Stimulated activated CD4-positive, alpha-beta T cell treated with anti-CD3 and anti-CD28 coated beads, Interleukin-12 subunit alpha, Interleukin-12 subunit beta, amount 100 ng/mL, for 48 hours (primary cell): ENCODE measurements at places on chromosomes 13 and 19.
A peak's percentile ranks its signal among the peaks of the same experiment; 100 is the strongest.

DNA sequence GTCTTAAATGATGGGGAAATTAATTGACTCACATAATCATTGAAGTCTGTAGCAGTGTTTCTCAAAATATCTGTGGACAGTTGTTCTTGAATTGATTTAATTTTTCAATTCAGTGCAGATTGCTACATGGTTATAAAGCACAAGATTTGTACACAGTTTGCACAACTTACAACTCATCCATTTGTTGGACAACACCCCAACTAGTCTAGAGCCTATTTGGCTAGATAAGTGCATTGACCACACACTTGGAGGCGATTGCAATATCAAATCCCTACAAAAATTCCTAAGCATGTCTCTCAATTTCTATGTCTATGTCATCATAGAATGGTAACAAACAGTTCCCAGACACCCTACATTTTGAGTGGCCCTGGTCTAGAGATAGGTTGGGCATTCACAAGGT is 48.0 kb upstream of the IPO5 start:
- DNase-seq: no peak

DNA sequence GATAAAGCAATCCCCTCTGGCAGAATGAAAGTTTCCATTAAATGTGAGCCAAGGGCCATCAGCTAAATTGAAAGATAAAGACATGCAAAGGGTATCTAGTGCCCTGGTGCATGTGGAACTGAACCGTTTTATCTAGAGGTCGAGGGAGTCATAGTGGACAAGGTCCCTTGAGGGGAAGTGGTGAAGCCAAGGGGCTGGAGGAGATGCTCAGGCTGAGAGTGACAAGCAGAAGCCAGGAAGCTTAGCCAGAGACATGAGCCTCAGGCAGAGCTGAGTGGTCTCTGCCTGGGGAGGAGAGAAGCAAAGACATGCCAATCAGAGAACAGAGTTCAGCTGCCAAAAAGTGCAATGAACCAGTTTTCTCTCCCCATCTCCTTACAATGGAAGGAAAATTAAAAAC is 68.1 kb upstream of the SLC10A2 start:
- DNase-seq: no peak

DNA sequence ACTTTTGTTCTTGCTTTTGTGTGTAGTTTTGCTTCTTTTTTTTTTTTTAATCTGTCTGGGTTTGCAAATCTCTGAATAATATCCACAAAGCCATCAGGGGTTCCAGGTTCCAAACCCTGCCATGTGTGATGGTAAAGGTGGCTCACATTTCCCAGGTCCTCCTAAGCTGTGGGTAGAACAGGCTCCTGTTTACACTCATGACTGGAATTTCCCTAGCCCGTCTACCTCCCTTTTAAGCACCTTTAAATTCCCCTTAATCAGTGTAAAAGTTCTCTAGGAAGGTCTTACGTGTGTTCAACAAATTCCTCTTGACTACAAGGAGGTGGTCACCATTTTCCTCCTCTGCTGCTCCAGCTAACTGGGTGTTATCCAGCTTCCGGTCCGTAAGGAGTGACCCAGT is 62.8 kb downstream of the EFNB2 start:
- no peak for DNase-seq

- DNase-seq: peak; percentile 82
Measured at GRCh38 chr19:45927565-45928261, 13.1 kb upstream of the NANOS2 start.

DNA sequence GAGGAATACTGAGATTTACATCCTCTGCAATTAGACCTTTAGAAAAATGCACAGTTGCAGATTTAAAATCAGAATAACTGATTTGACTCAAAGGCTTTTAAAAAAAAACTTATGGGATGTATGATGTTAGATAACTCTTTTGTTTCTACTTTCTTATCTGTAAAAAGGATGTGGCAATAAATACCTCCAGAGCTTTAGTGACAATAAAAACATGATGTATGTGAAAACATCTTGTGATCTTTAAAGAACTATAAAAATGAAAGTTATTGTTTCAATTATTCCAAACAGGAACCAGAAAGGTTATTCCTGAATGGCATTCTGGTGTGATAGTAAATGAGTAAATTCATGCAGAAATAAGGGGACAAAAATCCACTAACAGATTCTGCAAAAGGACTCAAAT is 2712.2 kb upstream of the PCDH20 start:
- DNase-seq: no peak

GRCh38 chr13:50708461-50708860 is 135.0 kb downstream of the DLEU7 start:
- DNase-seq: no peak

- DNase-seq: no peak
Measured at GRCh38 chr13:77335543-77335942, 8.6 kb upstream of the MYCBP2 start.

- no peak for DNase-seq
Measured at GRCh38 chr13:62176051-62176450, 760.4 kb upstream of the PCDH20 start.
